ENCODE measurements at places on chromosomes 3 and 15.

DNA sequence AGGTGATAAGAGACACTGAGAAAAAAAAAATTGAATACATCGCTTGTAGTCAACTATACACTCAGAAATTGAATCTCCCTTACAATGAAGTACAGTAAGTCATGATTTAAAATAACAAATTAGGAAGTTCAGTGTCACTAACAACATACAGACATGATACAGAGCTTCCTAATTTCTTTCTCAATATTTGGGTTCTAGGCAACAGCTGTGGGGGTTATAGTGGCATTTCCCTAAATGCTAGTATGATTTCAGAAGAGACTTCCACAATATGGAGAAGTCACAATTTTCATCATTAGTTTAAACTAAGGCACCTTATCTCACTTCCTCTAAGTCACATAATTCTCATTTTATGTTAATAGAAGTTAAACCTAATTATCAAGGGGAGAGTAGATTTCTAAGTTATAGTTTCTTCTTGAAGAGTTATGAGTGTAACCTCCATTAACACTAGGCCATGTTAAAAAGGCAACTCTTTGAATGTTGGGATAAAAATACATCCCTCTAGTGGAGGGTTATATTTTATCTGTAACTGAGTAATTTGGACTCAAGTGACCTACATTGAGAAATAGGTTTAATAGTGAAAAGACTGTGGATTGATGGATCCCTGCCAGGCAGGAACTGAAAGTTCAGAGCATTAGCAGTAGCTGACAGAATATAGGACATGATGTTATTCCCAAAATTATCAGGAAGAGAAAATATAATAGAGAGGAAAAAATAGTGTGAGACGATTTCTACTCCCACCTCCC, 286.0 kb upstream of the SUCLG2 start:
- no peak for DNase-seq

- DNase-seq: no peak
Measured at GRCh38 chr3:186798239-186798874, 7.9 kb downstream of the RFC4 start.

DNA sequence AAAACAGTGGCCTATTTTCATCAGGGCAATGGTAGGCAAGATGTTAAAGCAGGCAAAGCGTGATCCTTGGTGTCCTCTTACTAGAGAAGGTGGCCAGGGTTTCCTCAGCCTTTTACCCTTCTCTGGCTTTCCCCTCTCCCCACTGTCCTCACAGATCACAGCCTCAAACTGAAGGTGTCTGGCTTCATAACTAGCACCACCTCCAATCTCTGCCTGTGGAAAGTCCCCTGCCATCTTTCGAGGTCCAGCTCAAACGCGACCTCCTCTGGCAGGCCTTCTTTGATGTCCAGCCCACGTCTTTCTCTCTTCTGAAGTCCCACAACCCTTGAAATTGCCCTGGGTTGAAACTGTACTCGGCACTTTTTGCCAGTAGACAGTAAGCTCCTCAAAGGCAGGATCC, 35.9 kb downstream of the CYP19A1 start:
- no peak for DNase-seq

DNA sequence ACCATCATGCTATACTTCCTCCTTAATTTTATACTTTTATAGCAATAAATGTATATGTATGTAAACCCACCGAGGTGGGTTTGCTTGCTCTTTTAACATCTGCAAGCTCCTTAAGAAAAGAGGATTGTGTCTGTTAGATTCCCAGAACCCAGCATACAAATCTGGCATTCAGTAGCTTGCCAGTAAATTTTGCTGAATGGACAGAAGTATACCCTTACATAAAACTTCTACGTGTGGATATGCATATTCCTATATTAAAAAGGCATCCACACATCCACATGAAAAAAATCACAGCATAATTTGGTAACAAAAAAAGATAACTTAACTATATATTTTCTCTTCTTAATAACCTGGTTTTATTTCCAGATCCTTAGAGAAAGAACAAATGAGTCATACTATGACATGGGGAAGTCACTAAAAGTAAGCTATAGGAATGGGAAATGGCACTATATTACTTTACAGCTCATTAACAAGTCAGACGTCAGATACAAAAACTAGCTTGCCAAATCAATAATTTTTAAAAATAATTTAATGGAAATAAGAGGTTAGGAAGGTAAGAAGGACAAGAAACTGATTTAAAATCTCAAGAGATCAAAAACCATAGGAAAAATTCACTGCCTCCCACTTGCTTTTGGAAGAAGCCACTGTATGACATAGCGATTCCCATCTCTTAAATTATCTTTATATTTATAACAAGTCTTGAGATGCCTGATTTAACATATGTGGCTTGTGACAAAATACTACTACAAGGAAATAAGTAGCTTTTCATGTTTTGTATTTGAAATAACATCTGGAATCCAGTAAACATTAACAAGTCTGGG, 68.7 kb downstream of the SUMF1 start:
- no peak for DNase-seq

DNA sequence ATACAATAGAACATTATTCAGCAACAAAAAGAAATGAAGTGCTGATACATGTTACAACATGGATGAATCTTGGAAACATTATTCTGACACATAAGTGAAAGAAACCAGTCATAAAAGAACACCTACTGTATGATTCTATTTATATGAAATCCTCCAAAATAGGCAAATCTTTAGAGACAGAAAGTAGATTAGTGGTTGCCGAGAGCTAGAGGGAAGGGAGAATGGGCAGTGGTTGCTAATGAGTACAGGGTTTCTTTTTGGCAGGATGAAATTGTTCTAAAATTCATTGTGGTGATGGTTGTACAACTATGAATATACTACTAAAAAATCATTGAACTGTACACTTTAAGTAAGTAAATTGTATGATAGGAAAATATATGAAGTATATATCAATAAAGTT, 6.3 kb upstream of the LRRC58 start:
- DNase-seq: no peak

DNA sequence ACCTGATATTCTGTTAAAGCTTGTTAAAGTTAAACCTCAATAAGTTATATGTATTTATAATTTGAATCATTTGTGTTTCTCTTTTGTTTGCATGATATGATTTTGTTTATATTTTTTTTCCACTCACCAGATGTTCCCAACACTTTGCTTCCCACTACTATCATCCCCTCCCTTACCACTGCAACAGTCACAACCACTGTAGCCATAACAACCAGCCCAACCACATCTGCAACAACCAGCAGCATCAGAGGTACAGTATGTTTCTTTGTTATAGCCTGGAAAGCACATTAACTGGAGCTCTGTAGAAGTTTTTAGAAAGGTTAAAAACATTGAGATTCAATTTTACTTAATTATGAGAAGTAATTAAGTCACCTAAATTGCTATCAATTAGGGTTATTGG, 1011.9 kb downstream of the VGLL3 start:
- no peak for DNase-seq

- DNase-seq: no peak
Measured at GRCh38 chr3:82144811-82145210, 383.4 kb upstream of the GBE1 start.
